ENCODE measurements at places on chromosomes 16 and 17.

DNA sequence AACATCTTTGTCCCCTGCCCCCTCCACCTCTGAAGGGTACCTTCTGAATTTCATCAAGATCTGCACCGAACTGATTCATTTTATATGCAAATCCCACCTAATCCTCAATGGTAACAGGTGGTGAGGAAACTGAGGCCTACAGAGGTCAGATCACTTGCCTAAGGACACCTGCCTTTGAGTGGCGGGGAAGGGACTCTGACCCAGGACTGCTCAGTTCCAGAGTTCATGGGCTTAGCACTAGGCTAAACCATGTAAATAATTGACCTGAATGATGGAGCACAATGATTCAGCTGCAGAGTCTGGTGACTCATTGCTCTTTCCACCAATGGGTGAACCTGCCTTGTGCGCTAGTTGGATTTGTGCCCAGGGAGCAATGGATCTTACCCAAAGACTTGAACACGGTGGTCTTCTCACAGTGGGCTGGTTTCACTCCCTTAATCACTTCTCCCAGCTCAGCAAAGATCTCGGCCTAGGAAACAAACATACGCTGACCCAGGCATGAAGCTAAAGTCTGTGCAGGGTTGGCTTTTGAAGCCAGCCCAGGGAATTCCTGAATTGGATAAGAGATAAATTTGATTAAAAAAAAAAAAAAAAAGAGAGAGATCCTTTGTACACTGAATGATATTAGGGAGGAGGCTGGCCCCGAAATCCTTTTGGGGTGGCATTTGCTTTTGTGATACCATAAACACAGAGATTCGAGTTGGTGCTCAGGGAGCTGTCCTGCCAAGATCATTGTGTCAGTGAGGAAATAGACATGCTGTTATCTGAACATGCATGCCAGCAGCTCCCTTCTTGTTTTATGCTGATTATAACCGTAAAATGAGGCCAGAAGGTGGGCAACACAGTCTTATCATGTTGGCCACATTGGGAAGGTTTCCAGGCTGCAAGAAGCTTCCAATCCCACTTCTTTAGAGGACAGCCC lies 17.0 kb downstream of the CRYM start:
- DNase-seq = no peak

- no peak for DNase-seq
Observed at GRCh38 chr16:85302848-85303353, 190.6 kb upstream of the CIBAR2 start.

DNA sequence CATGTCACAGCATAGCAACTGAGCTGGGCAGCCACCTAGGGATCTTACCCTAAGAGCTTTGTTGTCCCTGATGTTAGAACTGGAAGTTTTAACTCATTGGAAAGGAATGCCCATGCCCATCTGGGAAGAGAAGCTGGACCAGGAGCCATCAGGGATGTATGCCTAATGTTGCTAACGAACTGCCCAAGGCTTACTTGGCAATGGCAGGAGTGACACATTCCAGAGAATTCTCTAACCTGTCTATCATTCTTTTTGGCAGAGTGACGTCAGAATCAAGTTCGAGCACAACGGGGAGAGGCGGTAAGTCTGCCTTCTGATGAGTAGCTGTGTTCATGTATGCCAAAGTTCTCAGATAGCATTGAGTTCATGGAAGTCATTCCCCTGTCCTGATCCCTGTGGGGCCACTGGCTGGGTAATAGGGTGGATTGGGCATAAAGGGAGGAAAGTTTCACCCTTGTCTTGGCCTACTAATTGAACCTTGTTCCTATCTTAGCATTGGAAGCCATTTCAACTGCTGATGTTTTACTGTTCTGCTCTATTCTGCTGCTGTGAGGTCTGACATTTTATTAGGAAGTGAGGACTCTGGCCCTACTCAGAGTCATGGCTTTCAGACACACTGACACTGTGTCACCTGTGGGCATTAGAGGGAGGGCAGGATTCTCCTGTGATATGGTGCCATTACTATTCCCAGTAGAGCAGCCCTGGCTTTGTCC lies 23.7 kb downstream of the MAP3K3 start:
- no peak for DNase-seq

DNA sequence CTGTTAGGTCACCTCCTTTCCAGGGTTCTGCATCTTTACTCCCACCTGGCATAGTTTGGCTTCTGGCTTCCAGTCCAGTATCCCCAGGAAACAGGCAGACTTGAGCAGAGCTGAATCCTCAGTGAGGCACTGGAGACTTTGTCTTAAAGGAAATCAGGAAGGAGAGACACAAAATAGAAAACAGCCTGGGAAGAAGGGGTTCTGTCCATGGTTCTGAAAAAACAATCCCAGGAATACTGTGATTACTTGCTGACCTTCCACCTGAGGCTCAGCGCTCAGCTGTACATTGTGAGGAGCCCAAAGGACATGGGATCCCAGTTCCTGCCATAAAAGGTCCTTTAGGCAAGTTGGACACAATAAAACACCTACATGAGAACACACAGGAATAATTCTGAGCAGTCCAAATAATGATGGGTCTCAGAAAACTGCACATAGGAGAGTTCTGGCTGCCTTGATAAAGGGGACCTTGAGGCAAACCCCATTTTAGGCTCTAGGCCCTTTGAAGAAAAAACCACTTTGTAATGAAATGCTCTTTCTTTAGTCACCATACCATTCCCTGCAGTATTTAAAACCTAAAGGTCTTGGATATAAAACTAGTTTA lies 81.4 kb upstream of the CRHR1 start:
- DNase-seq = peak; percentile 5

GRCh38 chr17:76179496-76180467 lies 38.7 kb upstream of the FOXJ1 start:
- no peak for DNase-seq

DNA sequence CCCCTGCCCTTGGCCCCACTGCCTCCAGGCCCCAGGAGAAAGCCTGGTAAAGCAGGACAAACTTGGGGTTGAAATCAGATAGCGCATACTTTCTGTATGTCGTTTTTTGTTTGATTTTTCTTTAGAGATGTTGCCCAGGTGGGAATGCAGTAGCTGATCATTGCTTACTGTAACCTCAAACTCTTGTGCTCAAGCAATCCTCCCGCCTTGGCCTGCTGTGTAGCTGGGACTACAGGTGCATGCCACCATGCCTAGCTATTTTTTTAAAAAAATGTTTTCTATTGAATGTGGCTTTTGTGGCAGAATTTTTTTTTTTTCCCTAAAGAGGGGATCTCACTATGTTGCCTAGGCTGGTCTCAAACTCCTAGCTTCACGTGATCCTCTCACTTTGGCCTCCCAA lies 11.1 kb upstream of the CCL5 start:
- no peak for DNase-seq

All from left renal cortex interstitium (tissue), 4 donors.